NCI-H526 (cell line): ENCODE measurements at places on chromosomes 16 and 17.

DNA sequence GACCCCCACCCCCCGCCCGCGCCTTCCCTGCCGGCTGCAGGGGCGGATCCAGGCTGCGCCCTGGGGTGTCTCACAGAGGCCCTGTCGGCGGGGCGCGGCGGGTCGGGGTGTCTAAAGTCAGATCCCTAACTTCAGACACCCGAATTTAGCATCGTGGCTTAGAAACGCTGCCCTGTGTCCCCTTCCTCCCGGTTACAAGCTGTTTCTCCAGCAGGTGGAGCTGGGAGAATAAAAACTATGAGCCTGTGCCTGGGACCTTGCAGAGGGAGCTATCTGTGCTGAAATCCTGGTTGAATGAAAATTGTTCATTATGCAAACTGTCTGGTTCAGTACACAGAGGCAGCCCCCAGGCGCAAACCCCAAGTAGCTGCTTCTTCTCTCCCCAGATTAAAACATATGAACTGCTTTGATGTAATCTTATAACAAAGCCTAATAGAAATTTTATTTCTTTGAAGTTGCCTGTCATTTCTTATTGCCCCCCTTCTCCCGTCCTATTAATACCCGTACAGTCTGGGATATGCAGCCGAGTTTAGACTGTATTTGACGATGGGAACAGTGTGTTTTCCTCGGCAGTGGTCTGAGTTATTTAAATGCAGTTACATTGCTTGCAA is 79.0 kb downstream of the RPA1 start:
- peak; percentile 69 for DNase-seq

DNA sequence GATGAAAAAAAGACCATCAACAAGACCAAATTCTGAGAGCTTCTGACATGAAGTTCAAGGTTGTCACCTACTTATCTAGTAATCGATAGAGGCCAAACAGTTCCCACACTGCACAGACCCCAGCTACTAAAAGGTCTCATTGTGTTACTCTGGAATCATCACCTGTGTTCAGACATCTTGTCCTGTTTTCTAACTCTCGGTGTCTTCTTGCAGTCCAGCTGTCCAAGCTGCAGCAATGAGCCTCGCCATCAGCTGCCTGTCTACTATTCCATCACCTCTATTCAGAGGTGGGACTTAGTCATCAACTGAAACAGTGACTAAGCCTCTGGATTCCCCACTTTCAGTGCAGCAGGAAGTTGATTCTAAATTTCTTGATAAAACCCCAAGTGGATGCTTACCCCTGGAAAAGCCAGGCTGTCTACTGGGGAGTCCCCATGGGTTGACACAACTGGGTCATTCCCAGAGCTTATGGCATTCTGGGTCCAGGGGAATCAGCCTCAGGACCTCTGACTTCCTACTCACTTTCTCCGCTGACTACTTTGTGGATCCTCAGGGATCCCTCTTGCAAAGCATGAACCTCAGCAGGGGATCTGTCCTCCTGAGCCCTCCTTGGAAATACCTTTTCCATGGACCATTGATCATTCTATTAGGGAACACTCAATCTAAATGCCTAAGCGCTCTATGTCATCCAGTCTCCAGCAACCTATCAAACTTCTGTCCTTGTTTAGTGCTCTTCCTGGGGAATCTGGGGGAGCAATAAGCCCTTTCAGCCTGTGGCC is 46.5 kb downstream of the HNF1B start:
- no peak for DNase-seq

GRCh38 chr17:81040791-81041337 is 5.9 kb downstream of the BAIAP2 start:
- DNase-seq = no peak

- no peak for DNase-seq
These were observed 8.8 kb downstream of the RUNDC1 start for GRCh38 chr17:42989141-42989540.

GRCh38 chr16:84244728-84245127 is 4.9 kb upstream of the KCNG4 start:
- no peak for DNase-seq
